ENCODE measurements at places on chromosomes 2 and 18. TPM values are rescaled to one million over a fixed set of nuclear protein-coding genes. Genes with fewer than 3 reads are reported as not detected.

DNA sequence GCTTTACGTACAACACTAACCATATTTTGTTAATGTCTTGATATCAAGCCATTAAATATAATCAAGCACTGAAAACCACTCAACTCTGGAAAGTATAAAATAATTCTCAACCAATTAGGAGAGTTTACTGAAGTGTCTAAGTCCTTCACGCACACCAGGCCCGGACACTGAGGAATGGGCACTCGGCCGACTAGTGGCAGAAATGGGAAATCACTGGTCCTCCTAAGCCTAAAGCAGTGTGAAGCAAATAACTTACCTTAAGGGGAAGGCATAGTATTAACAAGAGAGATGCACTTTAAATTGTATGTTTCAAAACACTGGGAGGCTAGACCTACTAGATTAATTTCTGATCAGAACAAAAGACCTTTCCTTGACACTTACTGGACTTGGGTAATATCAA lies 45.7 kb downstream of the FAM210A start:
- no peak overlapping the region for H3K27ac ChIP-seq
- no peak for DNase-seq
- no peaks in the 10 kb centered on the region for H3K4me1 ChIP-seq
- H3K27me3 ChIP-seq = no peaks in the 10 kb centered on the region
- H3K4me3 ChIP-seq = no peak overlapping the region

DNA sequence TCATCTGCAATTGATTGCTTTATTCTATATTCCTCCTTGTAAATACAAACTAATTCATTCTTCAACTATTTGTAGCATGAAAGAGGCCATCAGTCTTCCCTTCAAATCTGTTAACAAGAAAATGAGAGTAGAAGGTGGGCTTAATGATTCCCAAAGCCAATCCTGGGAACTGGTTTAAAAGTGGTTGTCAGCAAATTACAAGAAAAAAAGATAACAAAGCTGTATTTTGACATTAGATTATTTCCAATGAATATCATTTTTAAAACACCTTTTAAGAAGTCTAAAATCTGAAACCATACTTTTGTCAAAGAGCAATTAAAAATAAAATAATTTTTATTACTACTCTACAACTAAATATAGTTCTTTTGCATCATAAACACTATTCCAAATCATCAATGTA lies 139.2 kb downstream of the DYM start:
- no peak overlapping the region for H3K27ac ChIP-seq
- H3K36me3 ChIP-seq = no peaks in the 10 kb centered on the region
- no peak overlapping the region for H3K4me3 ChIP-seq
- DNase-seq = no peak
- no peaks in the 10 kb centered on the region for H3K4me1 ChIP-seq
- no peaks in the 10 kb centered on the region for H3K27me3 ChIP-seq

- H3K27me3 ChIP-seq = no peaks in the 10 kb centered on the region
- no peaks in the 10 kb centered on the region for H3K36me3 ChIP-seq
- no peaks in the 10 kb centered on the region for H3K4me1 ChIP-seq
These were observed 36.5 kb upstream of the MGAT5 start for GRCh38 chr2:134217351-134217750.

DNA sequence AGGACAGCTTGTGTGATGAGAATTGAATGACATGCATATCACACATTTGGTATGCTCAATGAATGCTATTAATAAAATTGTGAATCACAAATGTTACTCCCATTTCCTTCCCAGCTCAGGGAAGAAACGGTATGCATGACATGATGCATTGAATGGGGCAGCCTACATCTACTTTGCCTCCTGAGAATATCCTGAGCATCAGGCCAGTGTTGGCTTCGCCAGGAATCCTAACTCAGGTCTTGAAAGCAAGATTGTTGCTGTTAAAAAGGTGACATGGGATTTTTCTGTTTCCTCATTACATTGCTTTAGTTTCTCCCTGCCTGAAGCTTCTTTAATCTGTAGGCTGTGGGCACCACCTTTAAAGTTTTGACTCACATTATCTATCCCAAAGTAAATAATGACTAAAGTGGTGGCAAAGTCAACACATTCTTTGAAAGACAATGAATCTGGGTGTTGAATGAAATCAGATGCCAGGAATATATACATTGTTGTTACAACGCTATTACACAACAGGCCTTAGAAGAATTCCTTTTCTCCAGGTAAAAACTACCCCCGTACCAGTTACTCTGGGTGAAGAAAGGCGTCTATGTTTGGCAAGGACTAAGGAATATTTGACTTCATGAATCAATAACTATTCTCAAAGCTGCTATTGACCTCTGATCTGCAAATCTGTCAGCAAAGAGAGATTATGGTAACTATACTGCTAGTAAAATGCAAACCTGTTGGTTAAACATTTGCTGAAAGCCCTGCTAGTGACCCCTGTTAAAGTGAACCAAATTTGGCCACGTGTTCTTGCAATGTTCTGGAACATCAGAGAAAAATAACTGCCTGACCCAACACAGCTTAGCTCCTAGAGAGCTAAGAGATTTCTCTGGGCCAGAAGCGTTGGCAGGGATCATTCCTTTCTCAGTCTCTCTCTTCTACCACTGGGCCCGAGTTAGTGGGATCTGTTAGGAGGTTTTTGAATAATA lies 30.5 kb upstream of the NEDD4L start:
- H3K4me3 ChIP-seq = no peak overlapping the region
- DNase-seq = no peak
- no peak overlapping the region for H3K27ac ChIP-seq
- H3K36me3 ChIP-seq = no peaks in the 10 kb centered on the region
- no peaks in the 10 kb centered on the region for H3K27me3 ChIP-seq

- DNase-seq = no peak
- no peak overlapping the region for H3K27ac ChIP-seq
- no peaks in the 10 kb centered on the region for H3K27me3 ChIP-seq
- H3K4me1 ChIP-seq = no peaks in the 10 kb centered on the region
- no peaks in the 10 kb centered on the region for H3K36me3 ChIP-seq
- H3K4me3 ChIP-seq = no peak overlapping the region
These were observed 94.5 kb downstream of the BARD1 start for GRCh38 chr2:214715025-214715424.

GRCh38 chr18:74184875-74185274 lies 36.6 kb downstream of the TIMM21 start:
- H3K4me1 ChIP-seq = no peaks in the 10 kb centered on the region
- H3K27ac ChIP-seq = no peak overlapping the region
- no peaks in the 10 kb centered on the region for H3K36me3 ChIP-seq

DNA sequence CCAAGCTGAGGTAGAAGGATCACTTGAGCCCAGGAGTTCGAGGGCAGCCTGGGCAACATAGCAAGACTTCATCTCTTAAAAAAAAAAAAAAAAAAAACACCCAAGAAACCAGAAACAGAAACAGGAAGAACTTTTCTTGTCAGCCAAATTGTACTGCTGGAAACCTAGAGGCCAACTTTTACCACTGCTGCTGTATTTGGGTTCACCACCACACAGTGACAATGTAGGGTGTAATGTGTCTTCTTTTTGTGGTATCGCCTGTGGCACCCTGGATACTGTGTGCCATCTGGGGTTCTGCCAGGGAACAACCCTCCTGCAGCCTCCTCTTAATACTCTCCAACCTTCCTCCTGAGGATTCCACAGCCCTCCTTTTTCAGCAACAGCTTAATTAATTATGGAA lies 72.6 kb downstream of the STK39 start:
- no peaks in the 10 kb centered on the region for H3K27me3 ChIP-seq
- H3K27ac ChIP-seq = no peak overlapping the region
- H3K4me3 ChIP-seq = no peak overlapping the region
- no peaks in the 10 kb centered on the region for H3K4me1 ChIP-seq

DNA sequence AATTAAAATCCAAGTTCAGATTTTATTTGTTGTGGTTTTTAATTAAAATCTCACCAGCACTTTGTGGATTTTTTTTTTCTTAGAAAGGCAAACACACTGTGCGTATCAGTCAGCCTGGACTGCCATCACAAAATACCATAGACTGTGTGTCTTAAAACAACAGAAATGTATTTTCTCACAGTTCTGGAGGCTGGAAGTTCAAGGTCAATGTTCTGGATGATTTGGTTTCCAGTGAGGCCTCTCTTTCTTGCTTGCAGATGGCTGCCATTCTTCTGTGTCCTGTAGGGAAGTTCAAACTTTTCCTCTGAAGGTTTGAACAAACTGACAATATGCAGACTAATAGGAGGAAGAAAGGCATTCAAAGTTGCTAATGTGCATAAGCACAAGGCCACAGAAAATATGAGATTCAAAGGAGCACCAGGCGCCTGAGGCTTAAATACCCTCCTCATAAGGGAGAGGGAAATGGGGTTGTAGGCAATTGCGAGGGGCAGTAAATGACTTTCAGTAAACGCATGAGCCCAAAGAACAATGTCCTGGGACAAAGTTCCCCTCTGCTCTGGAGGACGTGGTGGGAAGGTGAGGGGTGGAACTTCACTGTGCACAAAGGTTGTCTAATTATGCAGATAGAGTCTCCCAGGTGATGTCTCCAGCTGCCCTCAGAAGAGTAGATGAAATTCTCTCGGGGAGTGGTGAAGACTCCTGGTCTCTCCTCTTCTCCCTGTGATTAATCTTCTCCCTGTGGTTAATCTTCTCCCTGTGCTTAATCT lies 26.5 kb upstream of the KCNF1 start:
- DNase-seq = no peak
- H3K27me3 ChIP-seq = no peaks in the 10 kb centered on the region
- H3K4me3 ChIP-seq = no peak overlapping the region
- no peak overlapping the region for H3K27ac ChIP-seq

DNA sequence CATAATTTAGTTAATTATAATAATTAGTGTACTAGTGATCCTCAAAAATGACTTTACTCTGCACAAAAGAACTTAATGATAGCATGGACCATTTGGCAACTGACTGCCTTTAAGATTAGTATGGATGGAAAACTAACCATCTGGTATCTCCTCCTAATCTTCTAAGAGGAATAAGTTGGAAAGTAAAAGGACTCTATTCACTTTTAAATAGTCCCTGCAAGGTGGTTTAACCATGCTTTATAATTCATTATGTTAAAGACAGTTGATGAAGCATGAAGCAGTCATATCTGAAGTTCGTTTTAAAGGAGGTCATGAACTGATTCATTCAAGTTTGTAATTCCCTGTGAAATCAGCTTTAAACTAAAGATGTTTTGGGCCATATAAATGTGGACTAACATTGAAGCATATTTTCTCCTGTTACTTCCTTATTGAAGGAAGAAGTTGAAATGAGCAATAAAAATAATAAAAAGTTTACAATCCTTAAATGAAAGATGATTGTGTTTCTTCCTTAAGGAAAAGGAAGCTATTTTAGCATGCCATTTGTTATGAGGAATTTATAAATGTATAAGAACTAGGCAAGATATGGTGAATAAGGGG lies 446.0 kb downstream of the XIRP2 start:
- no peaks in the 10 kb centered on the region for H3K4me1 ChIP-seq
- H3K4me3 ChIP-seq = no peak overlapping the region
- no peaks in the 10 kb centered on the region for H3K36me3 ChIP-seq
- no peaks in the 10 kb centered on the region for H3K27me3 ChIP-seq
- H3K27ac ChIP-seq = no peak overlapping the region
- DNase-seq = no peak

DNA sequence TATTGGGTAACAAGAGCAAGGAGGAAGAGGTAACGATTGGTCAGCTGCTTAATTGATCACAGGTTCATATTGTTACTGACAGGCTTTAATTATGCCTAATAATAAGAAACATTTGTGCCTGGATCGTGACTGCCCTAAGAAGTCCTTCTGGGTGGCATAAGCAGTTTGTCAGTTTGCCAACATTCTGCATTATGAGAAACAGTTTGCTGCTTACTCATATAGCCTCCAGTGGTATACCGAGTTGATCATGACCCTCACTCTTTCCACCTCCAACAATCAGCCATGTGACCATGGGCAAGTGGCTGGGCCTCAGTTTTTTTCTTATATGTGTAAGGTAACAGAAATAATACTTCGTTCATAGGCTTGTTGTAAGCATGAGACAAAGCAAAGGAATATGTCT lies 96.6 kb upstream of the CABLES1 start:
- H3K36me3 ChIP-seq = no peaks in the 10 kb centered on the region
- DNase-seq = no peak
- no peak overlapping the region for H3K4me3 ChIP-seq
- no peak overlapping the region for H3K27ac ChIP-seq
- H3K4me1 ChIP-seq = no peaks in the 10 kb centered on the region

DNA sequence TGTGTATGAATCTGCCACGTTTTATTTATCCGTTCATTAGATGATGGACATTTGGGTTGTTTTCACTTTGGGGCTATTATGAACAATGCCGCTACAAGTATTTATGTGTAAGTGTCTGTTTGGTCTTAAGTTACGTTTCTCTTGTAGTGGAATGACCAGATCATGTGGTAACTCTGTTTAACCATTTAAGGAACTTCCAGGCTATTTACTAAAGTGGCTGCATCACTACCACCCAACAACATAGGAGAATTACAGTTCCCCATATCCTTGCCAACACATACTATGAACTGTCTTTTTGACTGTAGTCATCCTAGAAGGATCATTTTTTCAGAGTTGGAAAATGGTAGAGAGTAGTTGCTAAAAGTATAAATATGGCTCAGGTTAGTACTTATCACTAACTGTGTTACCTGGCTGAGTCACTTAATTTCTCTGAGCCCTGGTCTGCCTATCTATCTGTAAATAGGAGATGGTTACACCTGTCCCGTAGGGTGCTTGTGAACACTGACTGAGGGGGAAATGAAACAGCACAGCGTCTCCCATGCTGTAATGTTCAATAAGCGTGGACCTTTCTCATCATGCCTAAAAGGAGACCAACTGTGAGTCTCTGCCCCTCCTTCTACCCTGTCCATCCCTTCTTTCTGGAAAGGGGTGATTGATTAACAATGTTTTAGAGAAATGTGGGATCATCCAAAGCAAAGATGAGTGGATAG lies 103.1 kb downstream of the SH3RF3 start:
- H3K36me3 ChIP-seq = no peaks in the 10 kb centered on the region
- no peak overlapping the region for H3K4me3 ChIP-seq
- DNase-seq = no peak
- H3K27me3 ChIP-seq = no peaks in the 10 kb centered on the region
- H3K4me1 ChIP-seq = peaks cover 11% of the 10 kb centered on the region

GRCh38 chr2:126888046-126888445 lies 10.6 kb upstream of the TEX51 start:
- no peak overlapping the region for H3K27ac ChIP-seq
- no peak for DNase-seq
- H3K27me3 ChIP-seq = no peaks in the 10 kb centered on the region
- H3K4me1 ChIP-seq = peaks cover 11% of the 10 kb centered on the region

DNA sequence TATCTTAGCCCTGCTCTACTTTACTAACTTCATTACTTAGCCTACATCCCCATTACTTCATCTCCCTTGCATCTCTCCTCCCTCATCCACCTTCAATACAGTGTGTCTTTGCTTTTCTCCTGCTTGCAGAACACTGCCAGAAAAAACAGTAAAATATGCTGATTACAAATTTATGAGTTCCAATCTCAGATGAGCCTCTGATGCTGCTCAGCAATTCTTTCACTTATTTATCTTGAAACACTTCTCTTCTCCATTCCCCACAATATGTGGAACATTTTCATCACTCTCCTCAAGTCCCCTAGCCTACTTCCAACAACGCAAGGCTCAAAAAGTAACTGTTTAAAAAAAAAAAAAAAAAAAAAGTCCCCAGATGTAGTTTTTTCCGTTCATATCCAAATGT lies 7.1 kb downstream of the VPS54 start:
- no peaks in the 10 kb centered on the region for H3K27me3 ChIP-seq
- H3K4me1 ChIP-seq = no peaks in the 10 kb centered on the region
- H3K36me3 ChIP-seq = no peaks in the 10 kb centered on the region
- no peak overlapping the region for H3K4me3 ChIP-seq
- no peak overlapping the region for H3K27ac ChIP-seq
- DNase-seq = no peak

The CYP27A1 gene
- 14.6 TPM for polyA plus RNA-seq

The ALLC gene
- polyA plus RNA-seq = not detected

The GREB1L gene
- not detected for polyA plus RNA-seq

The DLX1 gene
- 0.22 TPM for polyA plus RNA-seq

The TMEM200C gene
- not detected for polyA plus RNA-seq

The LCT gene
- polyA plus RNA-seq = 0.23 TPM

The CYP26B1 gene
- polyA plus RNA-seq = 1.2 TPM

The NYAP2 gene
- not detected for polyA plus RNA-seq

Data from sigmoid colon (tissue), 7 donors.